ENCODE measurements at places on chromosomes 3 and 15. TPM values are rescaled to one million over a fixed set of nuclear protein-coding genes. Genes with fewer than 3 reads are reported as not detected.

- DNase-seq, result no peak
Observed at GRCh38 chr15:81295486-81296121, 28.3 kb downstream of the STARD5 start.

- DNase-seq, result no peak
Observed at GRCh38 chr15:31252171-31252785, 74.4 kb upstream of the KLF13 start.

The PRR20G gene
- not detected for polyA plus RNA-seq

GRCh38 chr3:23811185-23811527, 5.4 kb downstream of the UBE2E1 start:
- no peak for DNase-seq

The CKMT1B gene
- 0.27 TPM for polyA plus RNA-seq
